B cell (primary cell): ENCODE measurements at places on chromosomes 3 and 15.

GRCh38 chr3:154884952-154885351, 195.2 kb upstream of the MME start:
- no peak for DNase-seq

- DNase-seq: no peak
These were observed 637.9 kb downstream of the NLGN1 start for GRCh38 chr3:174035328-174035886.

GRCh38 chr3:97949743-97950142, 22.5 kb downstream of the RIOX2 start:
- no peak for DNase-seq

- no peak for DNase-seq
These were observed 468.8 kb downstream of the CNTN4 start for GRCh38 chr3:2567451-2567850.

GRCh38 chr3:39733804-39734203, 75.6 kb upstream of the MYRIP start:
- no peak for DNase-seq

- DNase-seq: no peak
These were observed 19.4 kb downstream of the IFT57 start for GRCh38 chr3:108202834-108203233.
